Femur (tissue), 1 donor: ENCODE measurements at places on chromosomes 1 and 21.

- no peak for DNase-seq
Measured at GRCh38 chr1:42264511-42265190, 70.4 kb downstream of the FOXJ3 start.

DNA sequence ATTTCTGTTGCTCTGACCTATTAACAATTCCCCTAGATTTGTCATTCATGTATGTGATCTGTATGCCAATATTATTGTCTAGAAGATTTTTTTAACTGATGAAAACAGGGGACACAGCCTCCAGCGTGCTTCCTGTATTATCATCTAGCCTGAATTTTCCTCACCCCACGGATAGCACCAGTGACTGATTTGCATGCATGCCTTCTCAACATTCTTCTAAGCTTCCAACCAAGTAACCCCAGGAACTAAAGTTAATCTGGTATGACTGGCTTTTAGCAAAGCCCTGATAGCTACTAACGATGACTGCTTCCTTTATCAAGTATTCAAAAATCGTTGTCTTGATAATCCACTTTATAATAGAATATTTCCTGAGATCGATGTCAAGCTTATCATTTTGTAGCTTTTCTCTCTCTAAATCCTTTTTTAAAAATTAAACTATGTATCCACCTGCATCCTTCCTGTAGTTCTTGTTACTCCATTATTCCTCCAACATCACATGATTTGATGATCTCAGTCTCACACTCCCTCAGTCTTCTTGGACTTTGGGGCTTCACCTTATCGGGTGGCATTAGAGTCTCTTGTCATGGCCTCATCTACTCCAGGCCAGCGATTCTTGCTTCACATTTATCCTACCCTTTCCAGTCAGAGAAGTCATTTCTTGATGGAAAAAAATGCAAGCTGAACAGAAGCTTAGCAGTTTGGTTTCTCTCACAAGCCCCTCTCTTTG, 19.0 kb downstream of the BCAR3 start:
- no peak for DNase-seq

DNA sequence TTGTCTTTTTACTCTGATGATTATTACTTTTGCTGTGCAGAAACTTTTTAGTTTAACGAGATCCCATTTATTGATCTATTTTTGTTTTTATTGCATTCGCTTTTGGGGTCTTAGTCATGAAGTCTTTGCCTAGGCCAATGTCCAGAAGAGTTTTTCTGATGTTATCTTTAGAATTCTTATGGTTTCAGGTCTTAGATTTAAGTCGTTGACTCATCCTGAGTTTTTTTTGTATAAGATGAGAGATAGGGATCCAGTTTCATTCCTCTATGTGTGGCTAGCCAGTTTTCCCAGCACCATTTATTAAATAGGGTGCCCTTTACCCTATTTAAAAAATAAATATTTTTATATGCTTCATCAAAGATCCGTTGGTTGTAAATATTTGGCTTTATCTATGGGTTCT, 13.2 kb downstream of the MAN1C1 start:
- DNase-seq, result no peak

- peak; percentile 88 for DNase-seq
Measured at GRCh38 chr1:196608390-196609369, at the start of gene KCNT2. TSS of gene KCNT2 (minus strand) at chr1:196608440. CDS start at chr1:196608309, 131 bp downstream.

DNA sequence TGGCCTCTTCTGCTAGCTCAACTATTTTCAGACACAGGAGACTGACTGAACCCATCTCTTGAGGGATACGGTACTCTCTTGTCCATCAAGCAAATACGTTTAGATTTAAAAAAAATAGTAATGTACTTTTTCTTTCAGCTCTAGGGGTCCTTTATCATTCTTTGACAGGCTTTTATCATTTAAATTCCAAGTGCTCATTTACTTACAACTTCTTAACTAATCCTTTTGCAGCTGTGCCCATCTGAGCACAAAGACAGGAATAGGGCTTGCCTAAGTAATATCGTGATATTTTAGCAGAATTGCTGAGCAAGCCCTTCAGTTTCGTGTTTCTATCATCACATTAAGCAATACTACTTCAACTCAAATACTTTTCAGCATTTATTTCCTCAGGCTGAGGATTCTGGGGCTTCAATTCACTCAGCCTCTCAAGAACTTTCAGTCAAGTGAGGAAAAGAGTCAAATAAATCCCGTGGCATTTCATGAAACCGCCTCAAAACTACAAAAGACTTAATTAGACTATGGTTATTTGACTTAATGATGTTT, 317.6 kb downstream of the BACH1 start:
- DNase-seq, result no peak

DNA sequence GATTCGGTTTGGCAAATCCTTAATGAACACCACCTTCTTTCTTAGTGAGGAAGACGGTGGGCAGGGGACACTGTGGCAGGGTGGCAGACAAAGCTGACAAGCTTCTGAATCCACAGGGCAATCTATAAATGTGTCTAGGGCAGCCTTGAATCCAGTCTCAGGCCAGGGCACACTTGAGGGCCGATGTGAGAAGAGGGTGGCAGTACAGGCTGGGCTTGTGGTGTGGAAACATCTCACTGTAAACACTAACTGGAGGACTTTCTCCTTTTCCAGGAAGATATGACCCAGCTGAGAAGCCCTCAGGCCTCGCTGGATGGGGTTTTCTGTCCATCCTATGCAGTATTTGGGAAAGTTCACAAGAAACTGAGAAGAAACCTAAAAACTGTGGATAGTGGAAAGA, 46.5 kb downstream of the PKP1 start:
- DNase-seq, result no peak

DNA sequence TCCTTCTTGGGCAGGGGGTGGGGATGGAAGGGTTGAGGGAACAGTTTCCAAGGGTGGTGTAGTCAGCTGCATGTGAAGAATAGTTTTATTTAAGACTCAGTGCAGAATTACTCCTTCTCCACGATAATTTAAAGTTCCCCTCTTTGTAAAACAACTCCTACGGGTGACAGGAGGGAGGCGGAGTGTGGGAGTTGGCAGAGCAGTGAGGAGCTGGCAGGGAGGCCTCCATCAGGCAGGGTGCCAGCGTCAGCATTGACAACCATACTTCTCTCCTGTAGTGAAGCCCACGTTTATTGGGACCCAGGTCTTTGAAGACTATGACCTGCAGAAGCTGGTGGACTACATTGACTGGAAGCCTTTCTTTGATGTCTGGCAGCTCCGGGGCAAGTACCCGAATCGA, 93.8 kb downstream of the MTR start:
- DNase-seq, result no peak

GRCh38 chr21:45983981-45984551, 2.5 kb downstream of the COL6A1 start:
- DNase-seq, result no peak

DNA sequence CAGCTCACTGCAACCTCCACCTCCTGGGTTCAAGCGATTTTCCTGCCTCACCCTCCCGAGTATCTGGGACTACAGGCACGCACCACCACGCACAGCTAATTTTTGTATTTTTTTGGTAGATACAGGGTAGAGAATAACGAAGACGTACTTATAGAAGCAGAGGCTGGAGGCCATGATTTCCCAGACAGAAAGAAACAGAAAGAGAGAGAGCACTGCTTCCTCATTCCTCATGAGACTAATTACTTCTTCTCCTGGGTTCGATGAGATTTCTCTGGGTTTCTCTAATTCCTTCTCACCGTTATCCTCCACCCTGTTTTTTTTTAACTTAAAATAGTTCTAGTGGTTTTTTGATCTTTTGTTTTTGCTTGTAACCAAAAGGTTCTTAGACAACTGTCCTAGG, 23.4 kb upstream of the PTP4A2 start:
- DNase-seq, result no peak

DNA sequence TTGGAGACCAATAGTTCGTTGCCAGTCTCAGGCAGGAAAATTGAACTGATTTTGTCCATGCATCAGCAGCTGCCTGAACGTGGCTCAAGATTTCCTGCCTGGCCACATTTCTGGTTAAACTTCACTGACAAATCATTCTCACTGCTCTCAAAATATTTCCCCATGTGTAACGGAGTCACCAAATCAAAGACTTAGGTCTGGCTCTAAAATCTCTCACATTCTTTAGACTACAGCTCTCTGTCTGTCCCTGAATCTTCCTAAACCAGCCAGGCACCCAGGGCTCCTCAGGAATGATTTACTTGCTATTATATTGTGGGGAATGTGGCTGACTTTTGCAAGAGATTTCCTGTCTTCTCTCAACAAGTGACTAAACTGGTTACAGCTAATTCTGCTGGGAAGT, 49.2 kb upstream of the GJA8 start:
- no peak for DNase-seq

DNA sequence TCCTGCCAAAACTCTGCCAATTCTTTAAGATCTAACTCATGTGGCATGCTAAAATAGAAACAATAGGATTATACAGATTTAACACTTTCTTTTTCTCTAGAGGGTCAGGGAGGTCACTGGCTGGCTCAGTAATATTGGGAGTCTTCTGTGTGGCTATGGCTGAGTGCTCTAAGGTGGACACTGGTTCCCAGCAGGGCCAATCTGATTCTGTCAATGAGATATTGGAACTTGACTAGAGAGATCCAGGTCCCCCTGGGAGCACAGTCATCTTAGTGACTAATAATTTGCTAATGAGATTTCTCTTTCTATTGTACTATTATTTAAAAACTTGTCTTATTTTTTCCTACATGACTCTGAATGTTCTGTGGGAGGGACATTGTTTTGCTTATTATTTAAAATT, 69.1 kb upstream of the ZP4 start:
- no peak for DNase-seq

DNA sequence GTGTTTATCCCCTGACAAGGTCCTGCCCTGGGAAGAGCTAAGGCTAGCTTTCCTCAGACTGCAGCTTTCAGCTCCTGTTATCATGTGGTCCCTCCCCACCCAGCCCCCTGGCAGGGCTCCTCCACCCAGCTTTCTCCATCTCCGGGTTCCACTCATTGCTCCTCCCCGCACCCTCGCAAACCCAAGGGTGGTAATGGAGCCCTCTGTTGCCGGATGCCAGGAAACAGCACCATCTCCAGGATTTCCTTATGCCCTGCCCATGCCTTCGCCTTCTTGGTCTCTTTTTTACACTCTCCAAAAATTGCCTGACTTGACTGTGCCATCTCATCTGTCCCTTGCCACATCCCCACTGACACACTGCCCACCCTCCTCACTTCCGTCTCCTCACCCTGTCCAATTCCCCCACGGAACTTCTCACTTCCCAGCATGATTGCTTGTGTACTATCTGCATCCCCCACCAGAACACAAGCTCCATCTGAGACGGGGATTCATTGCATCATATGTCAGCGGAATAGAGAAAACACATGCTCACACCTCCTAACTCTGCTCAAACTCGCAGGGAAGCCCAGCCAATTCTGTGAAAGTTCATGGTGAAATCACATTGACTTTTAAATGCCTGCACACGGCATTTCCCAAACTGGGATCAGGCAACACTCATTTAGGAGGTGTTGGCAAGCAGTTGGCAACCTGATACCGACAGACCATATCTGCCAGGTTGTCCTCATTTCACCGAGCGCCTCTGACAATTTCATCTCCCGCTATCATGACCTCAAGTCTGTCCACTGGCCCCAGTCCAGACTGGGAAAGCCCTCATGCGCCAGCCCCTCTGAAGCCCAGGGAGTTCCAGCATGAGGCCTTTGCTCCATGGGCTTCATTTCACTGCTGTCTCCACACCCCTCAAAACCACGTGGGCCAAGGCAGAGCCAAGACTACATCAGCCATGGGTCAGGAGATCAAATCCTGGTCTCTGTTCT, 201.1 kb downstream of the MATN1 start:
- DNase-seq, result peak; percentile 56

DNA sequence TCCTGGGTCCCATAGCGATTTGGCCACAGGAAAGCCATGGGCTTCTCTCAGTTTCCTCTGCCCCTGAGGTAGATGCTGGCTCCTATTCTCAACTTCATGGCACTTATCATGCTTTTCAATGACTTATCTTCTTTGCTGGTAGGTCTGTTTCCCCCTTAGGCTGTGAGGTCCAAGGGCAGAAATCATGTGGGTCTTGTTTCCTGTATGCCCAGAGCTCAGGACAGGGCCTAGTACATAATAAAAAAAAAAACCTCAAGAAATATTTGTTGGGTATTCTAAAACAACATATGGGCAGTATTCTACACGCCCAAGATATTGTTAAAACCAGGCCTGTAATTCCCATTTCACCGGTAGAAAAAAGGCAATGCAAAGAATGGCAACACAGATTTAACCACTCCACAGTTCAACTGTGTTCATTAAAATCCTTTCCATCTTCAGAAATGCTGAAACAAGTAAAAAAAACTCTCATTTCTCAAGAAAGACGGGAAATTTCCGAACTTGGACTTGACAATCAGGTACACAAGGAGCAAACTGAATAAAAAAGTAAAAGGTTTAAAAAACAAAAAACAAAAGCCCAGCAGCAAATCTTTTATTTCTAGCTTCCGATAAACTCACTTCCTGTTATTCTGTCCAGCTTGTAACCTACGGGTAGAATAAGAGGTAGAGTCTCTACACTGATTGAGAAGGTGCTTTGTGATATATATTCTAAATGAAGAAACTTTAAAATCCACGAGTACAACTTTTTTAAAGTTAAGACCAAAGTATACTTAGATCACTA, 6.3 kb upstream of the TDRD10 start:
- no peak for DNase-seq

DNA sequence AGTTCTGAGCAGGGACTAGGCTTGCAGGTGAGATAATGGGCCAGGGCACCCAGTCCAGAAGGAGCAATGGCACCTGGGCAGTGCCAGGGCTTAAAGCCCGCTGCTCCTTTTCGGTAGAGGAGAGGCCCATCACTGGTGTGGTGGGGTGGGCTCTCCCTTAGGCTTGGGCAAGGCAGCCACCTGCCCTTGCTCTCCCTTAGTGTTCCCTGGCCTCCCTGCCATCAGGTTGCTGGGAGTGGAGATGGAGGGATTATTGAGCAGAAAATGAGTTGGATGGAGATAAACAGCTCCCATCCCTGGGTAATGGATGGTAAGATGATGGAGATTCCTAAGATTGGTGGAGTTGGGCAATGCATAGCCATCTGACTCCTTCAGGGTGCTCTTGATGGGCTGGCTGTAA, 7.9 kb downstream of the MYOG start:
- DNase-seq, result no peak

DNA sequence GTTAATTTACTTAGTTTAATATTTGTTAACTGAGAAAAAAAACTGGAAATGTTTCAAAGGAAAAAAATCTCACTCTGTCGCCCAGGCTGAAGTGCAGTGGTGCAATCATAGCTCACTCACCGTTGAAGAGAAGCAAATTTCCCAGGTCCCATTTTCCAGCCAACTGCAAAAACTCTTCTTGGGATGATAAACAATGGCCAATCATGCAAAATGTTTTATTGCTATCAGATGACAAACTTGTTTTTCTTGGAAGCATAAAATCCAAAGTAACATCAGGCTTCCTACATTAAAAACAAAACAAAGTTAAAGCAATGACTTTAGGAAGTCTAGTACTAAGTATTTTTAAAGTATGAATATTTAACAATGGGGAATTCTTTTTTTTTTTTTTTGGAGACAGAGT, 84.9 kb downstream of the LYST start:
- no peak for DNase-seq
